NCI-H526 (cell line): ENCODE measurements at places on chromosomes 2 and 18.

GRCh38 chr2:216685327-216685875, 9.9 kb downstream of the IGFBP5 start:
- DNase-seq, result no peak

DNA sequence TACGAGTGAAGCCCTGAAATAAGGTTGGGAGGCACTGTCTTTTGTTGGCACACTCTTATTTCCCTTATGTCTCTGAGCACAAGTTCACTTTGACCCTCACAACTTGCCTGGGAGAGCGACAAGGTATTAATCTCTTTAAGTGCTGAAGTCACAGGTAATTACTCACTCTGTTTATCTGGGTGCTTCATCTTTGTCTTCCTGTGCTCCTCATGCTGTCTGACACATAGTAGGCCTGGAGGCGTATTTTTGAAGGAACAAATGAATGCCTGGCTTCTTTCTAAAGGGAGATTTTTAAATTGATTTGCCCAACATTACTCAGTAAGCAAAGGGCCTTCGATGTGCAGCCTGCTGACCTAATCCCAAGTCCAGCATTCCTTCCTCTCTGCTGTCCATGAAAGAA, 507.1 kb upstream of the TNP1 start:
- DNase-seq, result no peak

DNA sequence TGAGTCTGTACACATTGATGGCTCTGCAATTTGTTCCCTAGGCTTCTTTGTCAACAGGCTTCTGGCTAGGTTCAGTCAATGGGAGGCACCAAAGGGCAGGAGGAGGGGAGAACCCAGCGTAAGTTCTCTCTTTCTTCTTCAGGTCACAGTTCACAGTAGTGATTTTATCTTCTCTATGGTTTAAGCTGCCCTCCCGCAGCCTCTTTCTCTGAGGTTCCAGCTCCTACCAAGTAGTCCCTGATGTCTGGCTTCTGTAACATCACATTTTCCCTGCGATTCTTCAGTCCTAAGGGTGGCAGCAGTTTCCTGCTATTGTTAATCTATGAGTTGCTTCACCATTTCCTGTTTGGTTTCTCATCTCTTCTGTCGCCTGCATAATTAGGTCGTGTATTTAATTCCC, 107.4 kb downstream of the CPO start:
- DNase-seq, result no peak

DNA sequence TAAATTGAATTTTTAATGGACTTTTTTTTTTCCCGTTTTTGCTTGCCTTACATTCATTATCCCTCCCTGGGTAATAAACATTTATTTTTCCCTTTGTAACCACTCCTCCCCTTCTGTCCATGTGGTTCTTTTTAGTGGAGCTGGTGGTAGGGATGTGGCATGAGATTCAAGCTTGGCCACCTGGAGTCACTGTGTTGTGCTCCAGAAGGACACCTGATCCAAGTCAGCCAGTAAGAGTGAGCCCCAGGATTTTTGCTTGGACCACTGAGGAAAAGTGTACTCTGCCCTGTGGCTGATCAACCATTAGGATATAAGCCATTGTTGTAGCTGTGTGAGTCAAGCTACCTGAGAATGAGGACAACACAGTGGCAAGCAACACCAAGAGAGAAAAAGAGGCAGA, 11.1 kb upstream of the ACTR3 start:
- DNase-seq, result no peak

GRCh38 chr2:68263632-68264031, 11.3 kb upstream of the PPP3R1 start:
- no peak for DNase-seq

GRCh38 chr2:37262522-37262921, 31.1 kb downstream of the NDUFAF7 start:
- no peak for DNase-seq

- no peak for DNase-seq
These were observed 27.5 kb upstream of the REEP1 start for GRCh38 chr2:86364894-86365293.

- DNase-seq, result no peak
These were observed 2.1 kb downstream of the CTDP1 start for GRCh38 chr18:79681484-79682387.

- no peak for DNase-seq
These were observed 8.4 kb downstream of the TMEM247 start for GRCh38 chr2:46487667-46488335.

GRCh38 chr2:176443946-176444345, 174.7 kb downstream of the MTX2 start:
- no peak for DNase-seq

GRCh38 chr2:10452956-10453904, 5.1 kb upstream of the ODC1 start:
- DNase-seq, result no peak

- no peak for DNase-seq
These were observed 457.9 kb downstream of the PIK3C3 start for GRCh38 chr18:42412896-42413295.
